ENCODE measurements at places on chromosomes 11 and 22.

GRCh38 chr22:43228330-43228729, 41.4 kb upstream of the TTLL12 start:
- peak; percentile 39 for DNase-seq

DNA sequence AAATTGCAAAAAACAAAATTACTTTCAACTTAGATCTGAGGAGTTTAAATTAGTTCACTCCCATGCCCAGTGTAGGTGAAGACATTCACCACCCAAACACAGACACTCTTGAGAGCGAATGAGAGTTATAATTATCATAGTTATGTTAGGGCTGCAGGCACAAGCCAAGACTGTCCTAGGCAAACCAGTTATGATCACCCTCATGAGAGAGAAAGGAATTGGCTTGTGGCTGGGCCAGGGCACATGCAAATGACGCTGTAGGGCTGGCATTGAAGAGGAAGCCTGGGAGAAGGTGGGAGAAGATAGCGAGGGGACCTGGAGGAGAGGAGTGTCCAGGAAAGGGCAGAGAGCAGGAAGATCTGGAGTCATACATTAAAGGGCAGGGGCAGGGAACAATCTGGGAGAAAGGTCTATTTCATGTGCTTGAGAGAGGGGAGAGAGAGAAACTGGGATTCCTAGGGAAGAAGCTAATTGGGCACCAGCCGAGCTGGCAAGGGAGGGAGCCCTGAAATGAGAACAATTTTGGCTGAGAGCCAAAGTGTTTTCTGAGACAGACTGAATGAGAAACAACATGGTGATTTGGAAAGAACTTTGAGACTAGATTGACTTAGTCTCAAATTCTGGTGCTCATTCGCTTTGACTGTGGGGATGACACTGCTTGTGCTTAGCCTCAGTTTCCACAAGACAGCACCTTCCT, 279.9 kb downstream of the KIRREL3 start:
- no peak for DNase-seq

GRCh38 chr11:29844031-29844430, 172.8 kb downstream of the KCNA4 start:
- DNase-seq: no peak

GRCh38 chr11:82732734-82733443, 775 bp downstream of the FAM181B start:
- peak; percentile 14 for DNase-seq
